ENCODE measurements at places on chromosomes 11 and 22. TPM values are rescaled to one million over a fixed set of nuclear protein-coding genes. Genes with fewer than 3 reads are reported as not detected.

The CECR2 gene
- total RNA-seq = not detected

The IMMP1L gene
- 18.8 TPM for total RNA-seq

The FAM111A gene
- 135 TPM for total RNA-seq

The NDUFC2 gene
- 214 TPM for total RNA-seq

The MUC5AC gene
- total RNA-seq = not detected

The RTN4R gene
- 2.3 TPM for total RNA-seq

The DUSP18 gene
- total RNA-seq = 8.5 TPM

The PGA4 gene
- not detected for total RNA-seq

The ACP2 gene
- 10.2 TPM for total RNA-seq

The MIAT gene
- 19.7 TPM for total RNA-seq

The ACRV1 gene
- not detected for total RNA-seq

The KCNK4 gene
- not detected for total RNA-seq

The GAL gene
- total RNA-seq = 2.2 TPM

GRCh38 chr11:80331694-80332093 lies 890.9 kb upstream of the TENM4 start:
- no peak overlapping the region for H3K4me3 ChIP-seq
- DNase-seq = no peak
- H3K4me1 ChIP-seq = no peaks in the 10 kb centered on the region
- no peaks in the 10 kb centered on the region for H3K36me3 ChIP-seq
- H3K27me3 ChIP-seq = no peaks in the 10 kb centered on the region
- no peak overlapping the region for H3K27ac ChIP-seq

DNA sequence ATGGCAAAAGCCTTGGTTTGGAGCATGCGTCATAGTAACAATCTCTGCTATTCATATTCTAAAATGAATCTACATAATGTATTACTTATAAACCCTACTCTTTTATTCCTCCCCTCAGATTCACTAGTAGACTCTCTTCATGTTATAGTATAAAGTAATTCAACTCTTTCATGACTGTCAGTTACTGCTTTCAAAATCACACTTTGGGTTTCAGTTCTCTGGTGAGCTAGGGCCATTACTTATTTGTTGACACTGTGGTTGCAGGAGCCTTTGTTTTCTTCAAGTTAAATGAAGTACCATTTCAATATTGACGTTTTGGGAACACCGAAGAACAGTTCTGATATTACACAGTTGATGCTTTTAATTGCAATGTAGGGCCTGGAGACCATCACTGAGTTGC lies 378.4 kb downstream of the DDX10 start:
- H3K4me1 ChIP-seq = no peaks in the 10 kb centered on the region
- H3K36me3 ChIP-seq = no peaks in the 10 kb centered on the region
- H3K27me3 ChIP-seq = peaks cover 2% of the 10 kb centered on the region

- H3K36me3 ChIP-seq = no peaks in the 10 kb centered on the region
- H3K27ac ChIP-seq = no peak overlapping the region
- no peak overlapping the region for H3K4me3 ChIP-seq
- peaks cover 10% of the 10 kb centered on the region for H3K27me3 ChIP-seq
Observed at GRCh38 chr11:63017306-63017974, 1.8 kb upstream of the SLC22A8 start.

DNA sequence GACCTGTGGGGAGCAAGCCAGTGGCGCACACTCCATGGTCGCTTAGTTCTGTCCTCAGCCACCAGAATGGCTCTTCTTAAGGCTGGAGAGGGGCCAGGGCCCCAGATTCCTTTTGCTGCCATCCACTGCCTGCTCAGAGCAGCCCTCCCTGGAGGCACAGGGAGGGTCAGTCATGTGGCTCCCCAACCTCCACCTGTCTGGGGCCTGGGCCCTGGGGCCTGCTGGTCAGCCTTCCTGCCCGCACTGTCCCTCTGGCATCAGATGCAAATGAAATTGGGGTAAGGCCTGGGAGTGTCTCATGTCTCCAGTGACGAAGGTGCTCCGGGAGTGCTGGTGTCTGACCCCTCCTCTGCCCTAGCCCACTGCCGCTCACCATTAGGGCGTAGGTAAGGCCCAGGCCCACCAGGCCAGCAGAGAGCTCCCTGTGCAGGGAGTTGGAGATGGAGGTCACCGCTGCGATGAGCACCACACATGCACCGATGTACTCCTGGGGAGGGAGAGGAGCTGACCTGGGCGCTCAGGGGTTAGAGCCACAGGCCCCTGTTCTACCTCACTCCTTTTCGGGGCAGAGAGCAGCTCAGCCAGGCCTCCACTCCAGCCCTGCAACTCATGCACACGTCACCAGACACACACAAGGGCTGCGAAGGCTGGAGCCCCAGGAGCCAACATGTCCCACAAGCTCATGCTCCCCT lies 9.0 kb upstream of the KCNJ11 start:
- H3K27me3 ChIP-seq = no peaks in the 10 kb centered on the region
- DNase-seq = no peak
- H3K27ac ChIP-seq = no peak overlapping the region
- H3K36me3 ChIP-seq = no peaks in the 10 kb centered on the region

DNA sequence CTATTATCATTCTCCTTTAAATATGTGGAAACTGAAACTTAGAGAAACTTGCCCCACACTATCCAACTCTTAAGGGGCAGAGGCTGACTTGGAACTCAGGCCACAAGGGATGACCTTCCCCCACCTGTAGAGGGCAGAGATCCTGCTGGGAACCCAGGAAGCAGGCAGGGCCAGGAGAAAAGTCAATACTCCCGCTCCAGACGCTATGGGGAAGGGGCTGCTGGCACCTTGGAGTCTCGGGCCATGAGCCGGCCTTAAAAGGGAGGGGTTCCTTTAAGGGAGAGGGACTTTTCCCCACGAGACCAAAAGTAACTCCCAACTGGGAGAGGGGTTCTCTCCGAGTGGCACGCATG lies 620 bp upstream of the ANO5 start:
- H3K4me1 ChIP-seq = peaks cover 12% of the 10 kb centered on the region
- no peak for DNase-seq
- H3K36me3 ChIP-seq = no peaks in the 10 kb centered on the region
- peak overlapping the region; percentile 43 for H3K4me3 ChIP-seq
- peaks cover 36% of the 10 kb centered on the region for H3K27me3 ChIP-seq

- H3K27ac ChIP-seq = no peak overlapping the region
- DNase-seq = no peak
- no peak overlapping the region for H3K4me3 ChIP-seq
- H3K27me3 ChIP-seq = peaks cover 2% of the 10 kb centered on the region
Observed at GRCh38 chr22:47351836-47352579, 589.6 kb downstream of the TBC1D22A start.

DNA sequence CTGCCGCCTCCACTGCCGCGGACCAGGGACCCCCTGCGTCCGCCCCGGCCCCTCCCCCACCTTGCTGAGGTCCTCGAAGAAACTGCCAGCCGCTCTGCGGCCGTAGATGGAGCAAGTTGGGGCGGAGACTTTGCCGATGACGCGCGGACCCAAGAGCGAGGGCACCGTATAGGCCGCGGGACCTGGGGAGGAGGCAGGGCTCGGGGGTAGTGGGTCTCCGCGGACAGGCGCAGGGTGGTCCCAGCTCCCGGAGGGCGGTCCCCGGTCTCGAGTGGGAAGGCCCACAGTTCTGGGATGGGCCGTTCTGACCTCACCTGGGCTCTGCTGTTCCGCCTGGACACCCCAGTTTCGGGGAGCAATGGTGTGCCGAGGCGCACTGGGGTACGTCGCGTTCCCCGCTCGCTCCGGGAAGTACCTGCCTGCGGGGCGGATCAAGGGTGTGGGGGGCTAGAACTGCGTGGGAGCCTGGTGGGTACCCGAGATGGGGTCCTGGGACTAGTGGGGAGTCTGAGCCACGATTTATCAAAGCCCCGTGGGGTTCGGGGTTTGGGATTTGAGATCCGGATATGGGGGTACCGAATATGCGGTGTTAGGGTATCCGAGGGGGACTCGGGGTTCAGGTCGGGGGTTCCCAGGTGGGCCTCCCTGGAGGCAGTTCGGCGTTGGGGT lies 1.2 kb upstream of the TYMP start:
- H3K27ac ChIP-seq = peak overlapping the region; percentile 97
- no peaks in the 10 kb centered on the region for H3K27me3 ChIP-seq
- H3K36me3 ChIP-seq = peaks cover 8% of the 10 kb centered on the region

GRCh38 chr11:46369458-46370152 lies 11.9 kb upstream of the MDK start:
- DNase-seq = peak; percentile 77
- peaks cover 17% of the 10 kb centered on the region for H3K36me3 ChIP-seq
- peak overlapping the region; percentile 31 for H3K27ac ChIP-seq
- no peak overlapping the region for H3K4me3 ChIP-seq
- peaks cover 14% of the 10 kb centered on the region for H3K4me1 ChIP-seq

DNA sequence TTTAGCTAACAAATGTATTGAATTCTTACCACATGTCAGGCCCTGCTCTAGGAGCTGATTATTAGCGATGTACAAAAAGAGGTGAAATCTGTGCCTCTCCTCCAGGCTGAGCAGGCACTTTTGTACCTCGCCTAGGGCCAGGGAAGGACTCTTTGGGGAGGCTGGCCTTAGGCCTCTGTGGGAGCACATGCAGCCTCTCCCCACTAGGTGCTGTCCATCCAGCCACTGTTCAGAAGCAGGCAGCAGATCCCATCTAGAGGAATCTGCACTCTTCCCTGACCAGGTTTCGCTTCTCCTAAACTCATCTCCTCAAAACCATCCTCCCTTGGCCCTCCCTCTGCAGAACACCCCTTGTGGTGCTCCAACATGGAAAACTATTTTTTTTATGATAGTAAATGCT lies 51.9 kb upstream of the WT1 start:
- DNase-seq = peak; percentile 6
- H3K27me3 ChIP-seq = no peaks in the 10 kb centered on the region
- no peak overlapping the region for H3K4me3 ChIP-seq
- H3K4me1 ChIP-seq = no peaks in the 10 kb centered on the region

DNA sequence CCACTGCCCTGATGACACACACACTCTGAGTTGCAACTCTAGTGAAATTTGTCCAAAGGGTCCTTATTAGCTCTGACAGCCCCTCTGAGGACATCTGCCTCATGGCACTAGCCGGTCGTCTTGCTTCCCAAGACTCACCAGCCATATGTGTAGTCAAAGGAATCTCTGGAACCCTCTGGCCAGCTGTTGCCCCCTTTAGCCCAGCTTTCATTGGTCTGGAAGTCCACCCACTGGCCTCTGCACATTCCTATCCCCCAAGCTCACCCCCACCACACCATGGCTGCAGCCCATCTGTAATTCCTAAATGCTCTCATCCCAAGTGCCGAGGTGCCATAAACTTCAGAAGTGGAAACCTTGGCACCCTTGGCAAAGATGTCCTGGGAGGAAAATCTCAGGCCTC lies 24.3 kb downstream of the SYT7 start:
- no peak for DNase-seq
- peaks cover 52% of the 10 kb centered on the region for H3K27me3 ChIP-seq
- no peak overlapping the region for H3K4me3 ChIP-seq

DNA sequence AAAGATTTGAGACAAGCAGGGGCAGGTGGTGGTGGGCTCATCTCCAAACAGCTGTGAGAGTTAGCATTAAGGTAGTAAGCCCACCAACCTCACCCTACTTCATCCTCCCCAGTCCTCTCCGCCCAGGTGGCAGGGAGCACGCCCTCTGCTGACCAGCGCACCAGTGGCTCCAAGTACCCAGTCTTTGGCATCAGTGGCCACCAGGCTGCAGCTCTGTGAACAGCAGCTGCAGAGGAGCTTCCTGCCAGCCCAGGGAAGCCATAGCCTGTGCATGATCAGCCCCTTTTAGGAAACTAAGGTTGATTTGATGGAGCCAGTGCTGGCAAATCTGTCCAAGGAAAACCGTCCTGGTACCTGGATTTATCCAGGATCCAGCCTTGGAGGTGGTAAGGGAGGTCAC lies 21.7 kb downstream of the CAVIN3 start:
- H3K36me3 ChIP-seq = no peaks in the 10 kb centered on the region
- H3K27me3 ChIP-seq = peaks cover 9% of the 10 kb centered on the region
- H3K4me3 ChIP-seq = no peak overlapping the region
- no peaks in the 10 kb centered on the region for H3K4me1 ChIP-seq
- peak; percentile 59 for DNase-seq

- no peaks in the 10 kb centered on the region for H3K36me3 ChIP-seq
- no peak overlapping the region for H3K27ac ChIP-seq
- H3K27me3 ChIP-seq = no peaks in the 10 kb centered on the region
- no peak overlapping the region for H3K4me3 ChIP-seq
- no peak for DNase-seq
- peaks cover 22% of the 10 kb centered on the region for H3K4me1 ChIP-seq
Observed at GRCh38 chr22:37601540-37602442, 6.8 kb upstream of the GGA1 start.

DNA sequence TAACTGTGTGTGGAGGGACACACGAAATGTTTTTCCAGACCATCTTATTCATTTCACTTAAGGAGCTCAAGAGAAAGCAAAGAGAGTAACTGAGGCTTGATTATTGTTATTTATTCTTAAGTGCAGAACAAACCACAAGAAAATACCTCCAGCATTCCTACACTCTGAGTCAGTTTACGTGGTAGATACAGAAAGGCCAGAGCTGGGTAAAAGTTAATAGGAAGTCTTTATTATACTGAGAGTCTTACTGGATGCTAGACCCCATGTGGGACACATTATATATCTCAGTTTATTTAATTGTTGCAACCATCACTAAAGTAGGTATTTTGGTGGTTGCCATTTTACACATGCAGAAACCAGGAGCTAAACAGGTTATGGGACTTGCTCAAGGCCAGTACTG lies 261.4 kb upstream of the POU2AF2 start:
- H3K27me3 ChIP-seq = peaks cover 3% of the 10 kb centered on the region
- H3K4me1 ChIP-seq = no peaks in the 10 kb centered on the region
- no peak overlapping the region for H3K4me3 ChIP-seq
- DNase-seq = no peak
- no peak overlapping the region for H3K27ac ChIP-seq

DNA sequence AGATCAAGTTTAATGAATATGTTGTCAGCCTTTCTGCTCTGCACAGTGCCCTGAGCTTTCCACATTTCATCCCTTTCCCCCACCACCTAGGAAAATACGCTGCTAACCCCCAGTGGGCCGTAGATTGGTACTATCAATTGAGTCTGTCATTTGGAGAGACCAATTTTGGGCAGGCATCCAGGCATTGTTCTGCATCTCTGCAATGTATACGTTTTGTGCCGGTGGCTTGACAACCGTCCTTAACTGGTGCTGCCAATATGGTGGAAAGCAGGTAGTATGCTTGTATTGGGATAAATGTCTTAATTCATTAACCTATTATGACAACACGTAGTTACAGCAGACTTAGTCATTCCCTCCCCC lies 1.3 kb downstream of the ELMOD1 start:
- peaks cover 65% of the 10 kb centered on the region for H3K27me3 ChIP-seq
- DNase-seq = no peak
- H3K4me1 ChIP-seq = peaks cover 19% of the 10 kb centered on the region
- peak overlapping the region; percentile 73 for H3K4me3 ChIP-seq
- H3K36me3 ChIP-seq = no peaks in the 10 kb centered on the region

GRCh38 chr22:24768537-24769374 lies 5.8 kb downstream of the PIWIL3 start:
- no peak overlapping the region for H3K27ac ChIP-seq
- no peak overlapping the region for H3K4me3 ChIP-seq
- peak; percentile 72 for DNase-seq
- peaks cover 2% of the 10 kb centered on the region for H3K27me3 ChIP-seq
- H3K4me1 ChIP-seq = no peaks in the 10 kb centered on the region
- no peaks in the 10 kb centered on the region for H3K36me3 ChIP-seq

GRCh38 chr11:66720223-66720898 lies 8.7 kb downstream of the SPTBN2 start:
- peak overlapping the region; percentile 48 for H3K27ac ChIP-seq
- peaks cover 26% of the 10 kb centered on the region for H3K27me3 ChIP-seq
- DNase-seq = peak; percentile 81
- H3K36me3 ChIP-seq = no peaks in the 10 kb centered on the region

Measured in activated CD4-positive, alpha-beta T cell treated with anti-CD3 and anti-CD28 coated beads for 36 hours (primary cell).